ENCODE measurements at places on chromosomes 2 and 18.

DNA sequence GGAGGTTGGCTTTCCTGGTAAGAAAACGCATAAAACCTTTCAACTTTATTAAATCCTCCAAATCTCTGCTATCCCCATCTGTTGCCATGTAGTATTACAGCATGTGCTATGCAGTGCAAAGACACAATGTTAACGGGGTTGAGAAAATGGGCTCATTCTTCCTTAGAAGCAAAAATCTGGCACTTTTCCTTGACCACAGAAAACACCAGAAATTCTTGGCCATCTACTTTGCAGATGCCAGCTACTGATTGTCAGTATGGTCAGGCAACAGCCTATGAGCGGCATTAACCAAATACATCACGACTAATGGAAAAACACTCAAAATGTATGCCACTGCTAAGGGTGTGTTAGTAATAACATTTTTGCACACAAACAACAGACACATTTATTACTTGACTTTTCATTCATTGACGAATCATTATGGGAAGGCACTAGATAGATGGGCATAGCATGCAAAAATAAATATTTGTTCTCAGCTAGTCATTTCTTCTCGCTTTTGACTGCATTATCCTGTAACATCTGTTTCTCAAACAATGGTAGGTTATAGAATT, 65.2 kb upstream of the CRIM1 start:
- no peak for DNase-seq

GRCh38 chr2:122478771-122479170, 723.3 kb downstream of the TSN start:
- no peak for DNase-seq

GRCh38 chr2:189548666-189549448, 31.7 kb downstream of the SLC40A1 start:
- no peak for DNase-seq

- no peak for DNase-seq
Observed at GRCh38 chr2:170885130-170885791, 43.8 kb upstream of the GORASP2 start.

GRCh38 chr2:176291335-176291734, 22.1 kb downstream of the MTX2 start:
- DNase-seq: no peak

GRCh38 chr18:41482501-41482900, 472.5 kb upstream of the PIK3C3 start:
- DNase-seq: no peak

DNA sequence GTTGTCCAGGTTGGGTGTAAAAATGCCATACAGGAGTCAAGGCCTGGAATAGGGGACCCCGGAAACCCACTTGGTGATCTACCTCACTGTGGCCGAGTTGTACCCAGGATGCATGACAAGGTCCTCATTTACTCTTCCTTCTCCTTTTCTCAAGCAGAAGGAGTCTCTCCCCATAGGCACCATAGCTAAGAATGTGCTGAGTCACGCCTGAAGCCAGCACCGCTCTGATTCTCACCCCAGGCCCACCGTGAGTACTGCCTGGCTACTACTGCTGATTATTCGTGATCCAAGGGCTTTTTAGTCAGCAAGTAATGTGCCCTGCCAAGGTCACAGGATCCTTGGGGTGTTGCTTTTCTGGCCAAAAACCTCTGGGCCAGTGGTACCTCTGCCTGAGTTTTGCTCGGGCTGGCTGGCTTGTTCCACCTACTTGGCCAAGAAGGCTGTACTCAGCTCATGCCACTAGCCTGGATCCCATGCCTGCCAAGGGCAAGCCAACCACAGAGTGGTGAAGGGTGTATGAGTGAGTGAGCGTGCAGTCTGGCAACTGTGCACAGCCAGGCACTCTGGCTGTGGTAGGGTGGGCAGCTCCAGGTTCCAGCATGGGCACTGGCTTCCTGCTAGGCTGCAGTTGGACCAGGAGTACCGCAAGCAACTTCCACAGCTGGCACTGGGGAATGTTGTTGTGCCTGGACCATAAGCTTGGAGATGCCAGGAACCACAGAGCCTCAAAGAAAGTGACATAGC, 650.1 kb upstream of the VRK2 start:
- DNase-seq: no peak

GRCh38 chr18:3345885-3346284, 84.0 kb downstream of the MYL12B start:
- DNase-seq: no peak

GRCh38 chr2:54546923-54547720, 91.0 kb downstream of the SPTBN1 start:
- no peak for DNase-seq

- no peak for DNase-seq
Observed at GRCh38 chr2:34601561-34601960, 1002.5 kb upstream of the FAM98A start.

DNA sequence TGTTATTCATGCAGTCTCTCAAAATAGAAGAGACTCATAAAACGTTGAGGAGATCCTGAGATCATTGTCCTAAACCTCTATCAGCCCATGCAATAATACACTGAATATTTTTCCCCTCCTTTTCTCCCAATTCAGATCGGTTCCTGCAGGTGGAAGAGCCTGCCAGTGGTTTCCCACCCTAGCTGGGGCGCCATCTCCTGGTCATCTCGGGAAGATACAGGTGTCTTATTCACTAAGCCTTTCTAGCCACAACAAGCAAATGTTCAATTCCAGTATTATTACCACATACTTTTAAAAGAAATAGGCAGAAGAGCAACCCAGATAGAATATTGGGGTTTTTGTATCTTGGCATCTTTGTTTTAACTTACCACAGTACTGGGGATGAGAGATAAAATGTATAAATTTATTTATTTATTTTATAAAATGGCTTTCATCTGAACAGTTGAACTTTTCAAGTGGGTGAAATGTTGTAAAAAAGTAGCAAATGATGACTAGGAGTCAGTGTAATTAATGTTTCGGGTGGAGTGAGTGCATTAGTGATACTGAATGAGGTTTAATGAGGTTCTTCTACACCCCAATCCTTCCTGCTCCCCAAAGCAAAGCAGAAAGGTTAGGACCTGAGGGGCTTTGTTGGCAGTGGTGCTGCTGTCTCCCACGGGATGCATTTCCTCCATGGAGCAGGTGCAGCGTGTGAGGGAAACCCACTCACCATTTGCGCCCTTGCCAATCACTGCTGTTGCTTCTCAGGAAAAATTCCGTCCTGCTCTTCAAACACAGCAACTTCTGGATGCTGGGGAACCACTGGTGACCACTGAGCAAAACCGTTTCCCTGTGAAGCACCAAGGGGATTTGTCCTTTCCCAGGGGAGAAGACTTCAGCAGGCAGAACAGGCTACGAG, 147.1 kb upstream of the FHL2 start:
- DNase-seq: peak; percentile 36

GRCh38 chr2:160402997-160403979, 90.3 kb downstream of the RBMS1 start:
- DNase-seq: no peak

DNA sequence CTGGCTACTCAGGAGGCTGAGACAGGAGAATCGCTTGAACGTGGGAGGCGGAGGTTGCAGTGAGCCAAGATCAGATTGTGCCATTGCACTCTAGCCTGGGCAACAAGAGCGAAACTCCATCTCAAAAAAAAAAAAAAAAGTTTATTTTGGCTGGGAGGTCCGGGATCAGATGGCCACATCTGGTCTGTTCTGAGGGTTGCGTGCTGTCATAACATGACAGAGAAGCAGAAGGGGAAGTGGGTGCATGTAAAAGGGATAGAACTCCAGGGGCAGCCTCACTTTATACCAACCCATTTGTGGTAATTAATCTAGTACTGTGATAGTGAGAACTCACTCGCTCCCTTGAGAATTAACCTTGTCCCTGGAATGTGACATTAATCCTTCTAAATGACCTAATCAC, 101.2 kb downstream of the PTPN4 start:
- no peak for DNase-seq

Measured in SHP77 treated with DMSO at 0.1 percent for 48 hours (cell line).